NCI-H146 (cell line): ENCODE measurements at places on chromosomes 1 and 21.

GRCh38 chr1:234836045-234836681, 226.2 kb upstream of the IRF2BP2 start:
- DNase-seq: no peak

DNA sequence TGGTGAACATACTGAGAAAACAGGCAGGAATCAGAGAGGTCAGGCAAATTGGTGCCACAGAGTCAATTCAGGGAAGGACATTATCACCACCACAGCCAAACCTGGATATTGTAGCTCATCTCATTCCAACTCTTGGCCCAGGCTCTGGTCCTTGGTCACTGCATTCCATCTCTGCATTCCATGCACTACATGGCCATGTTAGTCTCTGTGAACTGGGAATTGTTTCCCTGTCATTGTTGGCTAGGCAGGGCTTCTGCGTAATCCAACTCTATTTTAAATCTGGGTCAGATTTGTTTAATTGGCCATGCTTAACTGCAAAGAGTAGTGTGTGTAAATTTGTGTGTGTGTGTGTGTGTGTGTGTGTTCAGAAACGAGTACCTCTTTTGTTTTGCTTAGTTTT, 837.6 kb upstream of the ADAMTS5 start:
- no peak for DNase-seq

GRCh38 chr1:92037400-92037799, 7.6 kb downstream of the EPHX4 start:
- DNase-seq: no peak

DNA sequence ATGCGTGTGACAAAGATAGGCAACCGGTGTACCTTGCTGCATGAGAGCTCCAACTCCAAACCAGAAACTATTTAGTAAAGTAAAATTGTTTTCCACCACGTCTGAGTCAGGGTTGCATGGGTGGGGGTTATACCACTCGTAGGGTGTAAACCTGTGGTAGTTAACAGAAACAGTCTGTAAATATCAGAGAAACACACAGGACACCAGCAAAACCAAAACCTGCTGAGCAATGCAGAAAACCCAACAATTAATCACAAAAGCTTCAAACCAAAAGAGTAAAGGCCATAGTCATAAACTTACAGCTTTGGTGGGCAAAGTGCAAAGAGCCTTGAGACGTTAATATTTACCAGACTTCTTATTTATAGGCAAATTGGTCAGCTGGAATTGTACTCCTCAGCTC, 282.7 kb downstream of the BACH1 start:
- no peak for DNase-seq

DNA sequence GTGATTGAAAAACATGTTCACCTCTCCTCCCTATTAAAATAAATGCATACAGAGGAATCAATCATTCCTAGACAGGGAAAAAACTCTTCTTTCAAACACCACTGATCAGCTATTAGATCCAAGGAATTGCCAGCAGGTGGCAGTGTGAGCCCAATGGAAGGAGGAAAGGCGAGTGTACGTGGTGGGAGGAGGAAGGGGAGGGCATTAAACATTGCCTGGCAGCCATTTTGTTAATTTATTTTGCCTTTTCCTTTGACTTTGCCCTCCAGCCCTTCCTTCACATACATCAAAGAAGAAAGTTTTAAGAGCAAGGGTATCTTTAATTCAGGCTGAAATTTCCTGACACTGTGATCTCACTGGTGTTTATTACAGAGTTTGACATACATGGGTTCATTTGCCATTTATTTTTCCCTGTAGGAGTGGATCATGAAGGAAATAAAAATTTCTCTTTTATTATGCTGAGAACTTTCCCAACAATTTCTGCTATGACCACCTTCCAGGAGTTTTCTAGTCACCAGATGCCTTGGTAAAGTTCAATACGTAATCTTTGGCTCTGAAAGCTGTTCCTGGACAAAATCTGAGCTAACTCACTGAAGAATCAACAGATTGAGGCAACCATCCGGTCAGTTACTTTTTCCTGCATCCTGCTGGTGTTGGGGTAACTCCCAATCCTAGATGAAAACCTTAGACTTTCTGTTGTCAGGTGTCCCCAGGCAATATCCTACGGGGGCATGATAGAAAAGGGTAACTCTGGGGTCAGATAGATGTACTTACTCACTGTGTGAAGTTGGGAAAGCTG, 1.9 kb upstream of the GNAI3 start:
- DNase-seq: peak; percentile 88

GRCh38 chr1:184210031-184210430, 158.5 kb downstream of the TSEN15 start:
- DNase-seq: no peak

GRCh38 chr1:51063121-51063520, 38.9 kb upstream of the C1orf185 start:
- DNase-seq: no peak

- no peak for DNase-seq
Observed at GRCh38 chr1:196459383-196459782, 148.9 kb downstream of the KCNT2 start.

- DNase-seq: no peak
Observed at GRCh38 chr1:224219612-224220059, 36.6 kb downstream of the DEGS1 start.
